ENCODE measurements at places on chromosomes 16 and 17.

DNA sequence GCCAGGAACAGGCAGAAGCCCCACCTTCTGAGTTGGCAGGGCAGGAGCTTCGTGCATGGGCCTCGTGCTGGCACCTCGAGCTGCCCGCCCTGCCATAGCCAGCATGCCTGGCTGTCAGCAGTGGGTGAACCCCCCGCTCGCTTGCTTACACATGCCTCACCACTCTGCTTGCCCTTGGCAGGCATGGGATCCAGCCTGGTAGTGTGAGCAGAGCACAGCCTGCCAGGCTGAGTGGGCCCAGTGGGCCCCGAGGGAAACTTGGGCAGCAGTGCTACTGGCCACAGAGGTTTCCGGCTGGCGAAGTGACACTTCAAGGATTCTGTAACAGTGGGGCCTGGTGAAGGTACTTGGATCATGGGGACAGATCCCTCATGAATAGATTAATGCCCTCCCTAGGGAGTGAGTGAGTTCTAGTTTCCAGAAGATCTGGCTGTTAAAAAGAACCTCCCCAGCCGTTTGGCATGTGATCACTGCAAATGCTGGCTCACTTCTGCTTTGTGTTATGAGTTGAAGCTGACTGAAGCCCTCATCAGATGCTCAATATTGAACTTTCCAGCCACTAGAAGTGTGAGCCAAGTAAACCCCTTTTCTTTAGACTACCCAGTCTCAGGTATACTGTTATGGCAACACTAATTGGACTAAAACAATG is 114.7 kb downstream of the BCAS3 start:
- DNase-seq, result no peak

GRCh38 chr17:17893801-17894644 is 57.2 kb upstream of the SREBF1 start:
- no peak for DNase-seq

DNA sequence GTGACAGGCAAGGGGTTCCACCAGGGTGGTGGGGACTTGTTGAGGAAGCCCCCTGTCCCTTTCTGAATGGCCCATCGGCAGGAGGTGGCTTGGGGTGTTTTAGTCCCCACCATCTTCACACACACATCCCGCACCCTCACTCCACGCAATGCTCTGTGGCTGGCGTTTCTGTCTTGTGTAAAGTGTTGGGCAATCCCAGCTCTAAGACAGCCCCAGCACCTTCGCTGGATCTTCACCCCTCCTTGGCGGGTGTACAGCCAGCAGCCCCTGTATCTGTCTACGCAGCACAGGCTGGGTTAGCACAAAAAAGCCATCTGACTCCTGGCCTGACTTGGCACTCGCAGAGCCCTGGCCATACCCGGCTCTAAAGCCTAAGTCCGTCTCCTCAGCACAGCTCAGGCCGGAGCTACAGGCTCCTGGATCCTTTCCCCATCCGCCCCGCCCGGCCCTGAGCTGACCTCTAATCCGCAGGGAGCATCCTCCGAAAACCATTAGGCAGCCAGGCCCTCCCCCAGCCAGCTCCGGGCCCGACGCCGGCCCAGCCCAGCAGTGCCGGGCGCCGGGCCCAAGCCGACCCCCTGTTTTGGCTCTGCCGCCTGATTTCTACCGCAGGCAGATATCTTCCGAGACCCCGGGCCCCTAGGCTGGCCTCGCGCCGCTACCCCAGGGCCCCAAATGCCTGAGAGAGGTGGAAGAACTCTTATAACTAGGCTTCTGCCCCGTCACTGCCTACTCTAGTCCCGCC is 42.4 kb upstream of the TAC4 start:
- no peak for DNase-seq

- no peak for DNase-seq
These were observed 1.7 kb downstream of the SMIM5 start for GRCh38 chr17:75634754-75635609.

GRCh38 chr16:81519301-81520150 is 74.9 kb downstream of the CMIP start:
- no peak for DNase-seq

DNA sequence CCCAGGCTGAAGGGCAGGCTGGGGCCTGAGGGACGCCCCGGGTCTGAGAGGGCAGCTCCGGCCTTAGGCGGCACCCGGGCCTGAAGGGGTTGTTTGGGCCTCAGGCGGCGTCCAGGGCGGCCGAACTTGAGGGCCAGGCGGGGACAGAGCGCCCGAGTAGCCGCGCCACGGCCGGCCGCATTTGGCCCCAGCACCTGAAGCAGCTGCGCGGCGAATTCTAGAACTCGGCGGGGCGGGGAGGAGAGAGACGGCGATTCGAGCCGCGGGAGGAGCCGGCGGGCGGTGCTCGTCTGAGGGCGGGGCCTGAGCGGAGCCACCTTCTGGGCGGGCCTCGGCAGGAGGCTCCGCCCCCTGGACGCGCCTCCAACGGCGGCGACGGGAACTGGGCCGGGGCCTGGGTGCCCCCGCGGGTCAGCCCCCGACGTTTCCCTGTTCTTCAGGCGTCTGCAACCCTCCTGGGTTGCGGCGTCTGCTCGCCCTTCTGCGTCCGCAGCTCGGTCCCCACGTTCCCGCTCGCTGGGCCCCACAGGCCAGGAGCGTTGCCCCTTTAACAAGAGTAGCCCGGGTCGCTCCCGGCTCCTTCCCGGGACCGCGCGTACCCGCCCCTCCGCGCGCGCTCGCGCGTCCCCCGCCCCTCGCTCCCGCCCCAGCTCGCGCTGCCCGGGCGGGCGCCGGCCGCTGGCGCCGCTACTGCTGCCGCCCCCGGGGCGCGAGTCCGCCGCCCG is at the start of the genes INCA1 and KIF1C:
TSS of gene INCA1 (minus strand) at position 221 of the 725 bp plus-strand sequence. CDS start 3,085 bp downstream, outside the sequence.
TSS of gene KIF1C (plus strand) at position 649 of the 725 bp plus-strand sequence. CDS start 2,297 bp downstream, outside the sequence.
- DNase-seq, result peak; percentile 94

DNA sequence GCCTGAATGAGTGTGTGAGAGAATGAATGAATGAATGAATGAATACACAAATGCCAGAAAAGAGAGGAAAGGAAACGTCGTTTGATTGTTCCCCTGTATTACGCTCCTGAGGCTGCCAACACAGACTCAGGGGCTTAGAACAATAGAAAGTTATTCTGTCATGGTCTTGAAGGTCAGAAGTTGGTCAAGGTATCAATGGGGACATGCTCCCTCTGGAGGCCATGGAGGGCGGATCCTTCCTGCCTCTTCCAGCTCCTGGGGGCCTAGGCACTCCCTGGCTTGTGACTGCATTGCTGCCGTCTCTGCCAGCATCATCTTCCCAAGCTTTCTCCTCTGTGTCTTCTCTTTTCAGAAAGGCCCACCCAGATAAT is 1.5 kb upstream of the SLC38A8 start:
- DNase-seq, result no peak

GRCh38 chr16:86573646-86574508 is 4.5 kb upstream of the FOXL1 start:
- no peak for DNase-seq

DNA sequence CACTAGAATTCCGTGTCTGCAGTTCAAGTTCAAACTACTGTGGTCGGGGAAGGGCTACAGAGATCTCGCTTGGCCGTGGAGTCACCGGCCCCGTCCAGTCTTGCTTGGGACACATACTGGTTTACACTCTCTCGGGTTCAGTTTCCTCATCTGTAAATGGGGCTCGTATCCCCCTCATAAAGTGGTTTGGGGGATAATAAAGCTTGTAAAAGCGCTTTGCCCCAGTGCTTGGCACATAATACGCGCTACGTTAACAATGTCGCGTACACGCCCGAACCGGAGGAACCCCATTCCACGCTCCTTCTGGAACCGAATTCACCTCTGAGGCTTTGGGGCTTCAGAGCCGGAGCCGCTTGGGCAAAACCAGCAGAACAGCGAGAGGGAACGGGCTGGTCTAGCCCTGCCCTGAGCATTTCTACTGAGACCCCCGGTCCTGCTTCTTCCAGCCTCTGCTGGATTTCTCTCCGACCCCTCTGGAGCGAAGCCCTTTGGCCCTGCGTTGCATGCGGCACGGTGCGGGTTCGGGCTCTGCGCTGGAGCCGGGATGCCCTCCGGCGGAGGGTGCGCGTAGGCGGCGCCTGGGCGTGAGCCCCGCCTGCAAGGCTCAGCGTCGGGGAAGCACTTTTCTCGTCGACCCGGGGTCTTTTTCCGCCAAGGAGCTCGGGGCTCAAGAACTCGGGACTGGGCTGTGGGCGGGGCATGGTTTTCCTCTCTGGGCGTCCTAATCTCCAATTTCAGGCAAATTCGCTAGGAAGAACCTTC is 26.1 kb upstream of the HOXB13 start:
- DNase-seq, result no peak

- peak; percentile 51 for DNase-seq
These were observed 875 bp downstream of the PRKCB start for GRCh38 chr16:23836404-23837311.

DNA sequence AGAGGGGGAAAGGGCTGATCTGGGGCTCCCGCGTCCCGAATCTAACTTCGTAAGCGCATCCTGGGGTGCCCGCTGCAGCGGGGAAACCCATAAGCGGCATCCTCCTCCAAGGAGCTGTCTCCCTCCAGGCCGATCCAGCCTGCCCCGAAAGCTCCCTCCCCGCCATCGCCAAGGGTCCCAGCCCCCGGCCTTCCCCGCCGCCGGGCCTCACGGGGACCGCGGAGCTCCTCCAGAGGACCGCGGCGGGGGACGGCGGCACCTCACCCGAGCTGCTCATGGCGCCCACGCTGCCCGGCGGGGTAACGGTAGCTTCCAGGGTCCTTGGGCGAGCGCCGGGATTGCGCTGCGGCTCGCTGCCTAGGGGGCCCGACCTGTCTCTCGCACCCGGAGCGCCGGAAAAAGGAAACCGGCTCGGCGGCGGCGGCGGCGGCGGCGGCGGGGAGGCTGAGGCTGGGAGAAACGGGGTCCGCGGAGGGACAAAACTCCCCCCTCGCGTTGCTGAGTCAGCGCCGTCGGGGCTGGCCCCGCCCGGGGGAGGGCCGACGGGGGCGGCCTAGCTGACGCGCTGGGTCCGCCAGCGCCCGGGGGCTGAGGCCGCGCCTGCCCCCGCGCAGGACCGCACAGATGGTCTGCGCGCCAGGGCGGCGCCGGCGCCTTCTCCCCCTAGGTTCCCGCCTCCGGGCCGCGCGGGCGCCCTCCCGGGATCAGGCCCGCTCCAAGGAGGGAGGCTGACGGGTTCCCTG is at the start of gene BLMH:
TSS of gene BLMH (minus strand) at position 402 of the 743 bp plus-strand sequence. CDS start at position 277, 125 bp downstream.
- peak; percentile 89 for DNase-seq

DNA sequence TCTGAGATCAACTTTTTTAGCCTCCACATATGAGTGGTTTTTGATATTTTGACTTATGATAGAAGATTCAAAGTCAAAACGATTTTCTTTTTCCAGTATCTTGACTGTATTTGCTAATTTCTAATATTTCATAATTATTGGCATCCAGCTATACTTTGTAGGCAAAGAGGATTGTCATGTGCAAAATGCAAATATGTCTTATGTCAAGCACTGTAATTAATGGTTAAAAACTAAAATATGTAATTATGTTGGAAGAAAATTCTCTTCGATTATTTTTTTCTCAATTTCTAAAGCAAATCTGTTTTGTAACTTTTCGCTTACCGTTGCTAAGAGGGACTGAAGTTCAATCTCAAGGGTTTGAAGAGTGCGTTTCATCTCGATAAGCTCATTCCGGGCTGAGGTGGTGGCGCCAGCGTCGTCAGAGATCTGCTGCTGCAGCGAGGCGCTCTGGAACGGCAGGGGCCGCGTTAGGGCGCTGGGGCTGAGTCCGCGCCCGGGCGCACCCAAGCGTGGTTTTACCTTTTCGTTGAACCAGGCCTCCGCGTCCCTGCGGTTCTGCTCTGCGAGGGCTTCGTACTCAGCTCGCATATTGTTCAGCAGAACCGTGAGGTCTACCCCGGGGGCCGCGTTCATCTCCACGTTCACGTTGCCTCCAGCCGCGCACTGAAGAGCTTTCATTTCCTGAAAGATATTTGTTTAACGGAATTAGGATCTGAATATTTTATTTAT is 3.0 kb downstream of the KRT27 start:
- DNase-seq, result peak; percentile 7

DNA sequence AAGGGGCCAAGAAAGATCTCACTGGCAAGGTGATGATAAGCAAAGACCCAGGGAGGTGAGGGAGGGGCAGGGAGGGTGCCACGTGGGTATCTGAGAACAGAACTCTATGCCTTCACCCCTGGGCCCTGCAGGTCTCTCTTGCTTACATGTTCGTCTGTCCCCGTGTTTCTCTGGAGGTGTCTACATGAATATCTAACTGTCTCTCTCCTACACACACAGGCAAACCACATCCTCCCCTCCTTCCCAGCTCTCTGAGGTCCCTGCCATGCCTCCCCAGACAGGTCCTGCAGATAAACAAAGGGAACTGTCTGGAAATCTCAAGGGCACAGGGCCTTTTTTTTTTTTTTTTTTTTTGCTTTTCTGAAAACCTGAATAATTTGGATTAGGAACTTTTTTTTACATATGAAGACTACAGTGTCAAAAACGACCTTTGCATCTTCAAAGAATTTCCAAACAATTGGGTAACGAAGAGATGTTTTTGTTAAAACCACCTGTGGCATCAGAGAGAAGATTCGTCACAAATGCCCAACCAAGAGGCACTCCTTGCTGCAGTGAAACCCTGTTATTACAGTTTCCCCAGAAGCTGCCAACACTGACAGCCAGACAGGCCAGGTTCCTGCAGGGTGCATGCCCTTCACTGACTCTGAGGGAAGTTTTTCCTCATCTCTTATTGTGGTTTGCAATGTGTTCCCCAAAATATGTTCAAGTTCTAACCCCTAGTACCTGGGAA is 17.8 kb downstream of the PLLP start:
- peak; percentile 37 for DNase-seq

GRCh38 chr16:76946879-76947278 is 244.1 kb upstream of the MON1B start:
- peak; percentile 76 for DNase-seq

DNA sequence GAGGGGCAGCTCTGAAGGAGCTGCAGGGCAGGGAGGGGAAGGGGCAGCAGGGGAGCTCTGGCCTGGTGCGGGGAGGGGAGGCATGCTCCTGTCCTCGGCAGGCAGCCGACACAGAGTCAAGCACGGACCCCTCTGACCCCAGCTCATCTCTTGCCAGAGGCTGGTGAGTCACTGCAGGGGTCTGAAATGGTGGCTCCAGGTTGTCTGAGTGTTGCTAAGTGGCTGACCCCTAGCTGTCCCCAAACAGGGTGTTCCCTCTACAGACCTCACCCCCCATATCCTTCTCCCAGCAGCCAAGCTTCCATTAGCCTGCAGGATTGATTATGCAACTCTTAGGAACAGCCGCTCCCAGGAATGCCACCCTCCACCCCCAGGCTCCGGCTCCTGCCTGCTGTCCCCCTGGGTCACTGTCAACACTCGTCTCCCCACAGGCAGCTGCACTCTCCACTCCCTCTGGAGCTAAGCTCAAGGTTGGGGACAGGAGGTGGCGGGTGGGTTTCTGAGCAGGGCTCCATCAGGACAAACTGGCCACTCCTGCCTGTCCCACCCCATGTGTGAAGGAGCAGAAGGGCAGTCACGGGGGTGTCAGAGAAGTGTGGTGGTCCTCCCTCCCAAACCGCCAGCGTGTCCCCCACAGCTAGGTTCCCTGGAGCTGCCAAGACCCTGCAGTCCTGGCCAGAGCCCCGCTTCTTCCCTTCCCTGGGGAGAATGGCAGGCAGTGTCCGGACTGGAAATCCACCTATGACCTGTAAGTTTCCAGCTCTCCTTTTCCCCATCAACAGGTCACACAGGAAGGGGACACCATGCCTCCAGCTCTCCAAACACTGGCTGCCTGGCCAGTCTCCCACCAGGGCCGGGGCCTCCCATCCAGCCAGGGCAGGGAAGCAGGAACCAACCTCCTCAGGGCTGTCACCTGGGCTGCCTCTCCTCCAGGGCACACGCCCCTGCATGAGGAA is 1.0 kb downstream of the MYLK3 start:
- DNase-seq, result no peak

GRCh38 chr17:21297026-21297520 is 12.6 kb downstream of the MAP2K3 start:
- DNase-seq, result no peak

- DNase-seq, result no peak
These were observed 36.5 kb upstream of the PVALEF start for GRCh38 chr17:81128774-81129173.

- no peak for DNase-seq
These were observed 11.9 kb downstream of the PITPNC1 start for GRCh38 chr17:67388986-67389385.

- no peak for DNase-seq
These were observed 35.0 kb downstream of the ITGB3 start for GRCh38 chr17:47288531-47289116.

Data from activated CD4-positive, alpha-beta T cell treated with anti-CD3 and anti-CD28 coated beads, Interleukin-10, Interleukin-2, amounts not matched to agents 100 ng/mL and 50 ng/mL, durations not matched to agents 16 hours and 8 hours (primary cell).